ENCODE measurements at places on chromosomes 2 and 18.

- DNase-seq = no peak
Observed at GRCh38 chr2:217060516-217060915, 200.7 kb upstream of the TNP1 start.

- no peak for DNase-seq
Observed at GRCh38 chr18:60541661-60542060, 169.1 kb upstream of the MC4R start.

DNA sequence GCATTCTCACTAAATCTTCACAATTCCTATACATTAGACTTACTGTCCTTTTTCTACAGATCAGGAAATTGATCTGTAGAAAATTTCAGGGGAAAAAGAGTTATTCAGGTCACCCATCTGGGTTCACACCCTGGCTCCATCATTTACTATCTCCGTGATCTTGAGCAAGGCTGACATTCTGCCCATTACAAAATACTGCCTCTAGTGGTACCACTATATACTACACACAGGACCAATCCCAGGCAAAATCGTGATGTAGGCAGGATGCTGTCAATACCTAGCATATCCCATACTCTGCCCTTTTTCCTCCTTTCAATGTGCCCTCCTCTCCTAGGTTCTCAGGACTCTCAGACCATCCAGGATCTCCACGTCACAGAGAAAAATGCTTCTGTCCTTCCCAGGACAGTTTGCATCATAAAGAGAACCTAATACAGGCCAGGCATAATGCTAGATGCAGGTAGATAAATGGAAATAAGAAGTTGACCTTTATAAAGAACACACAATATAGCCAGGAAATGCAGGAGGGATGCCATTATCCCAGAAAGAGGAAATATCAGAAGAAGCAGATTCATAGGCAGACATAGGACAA, 101.9 kb downstream of the CDH20 start:
- DNase-seq = no peak

GRCh38 chr2:26591619-26592505, 49.3 kb downstream of the CIB4 start:
- peak; percentile 82 for DNase-seq

DNA sequence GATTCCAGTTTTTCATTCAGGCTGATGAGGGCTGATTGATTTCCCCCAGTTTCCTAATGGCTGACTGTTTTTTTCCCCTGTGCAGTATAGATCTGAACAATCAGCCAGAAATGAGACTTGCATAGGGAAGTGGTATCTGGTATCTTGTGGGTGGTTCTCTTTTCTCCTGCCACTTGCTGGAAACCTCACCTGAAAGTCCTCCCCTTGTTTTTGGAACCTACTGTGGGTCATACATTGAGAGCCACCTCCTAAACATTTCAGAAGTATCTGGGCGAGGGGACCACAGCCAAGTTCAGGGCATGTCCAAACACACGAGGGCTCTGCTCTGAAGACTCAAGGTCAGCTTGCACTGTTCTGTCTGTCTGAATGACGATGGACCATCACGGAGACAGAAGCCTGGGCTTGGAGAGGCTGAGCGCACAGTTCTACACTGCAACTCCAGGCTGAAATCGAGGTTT, 19.3 kb downstream of the ALPK2 start:
- no peak for DNase-seq

DNA sequence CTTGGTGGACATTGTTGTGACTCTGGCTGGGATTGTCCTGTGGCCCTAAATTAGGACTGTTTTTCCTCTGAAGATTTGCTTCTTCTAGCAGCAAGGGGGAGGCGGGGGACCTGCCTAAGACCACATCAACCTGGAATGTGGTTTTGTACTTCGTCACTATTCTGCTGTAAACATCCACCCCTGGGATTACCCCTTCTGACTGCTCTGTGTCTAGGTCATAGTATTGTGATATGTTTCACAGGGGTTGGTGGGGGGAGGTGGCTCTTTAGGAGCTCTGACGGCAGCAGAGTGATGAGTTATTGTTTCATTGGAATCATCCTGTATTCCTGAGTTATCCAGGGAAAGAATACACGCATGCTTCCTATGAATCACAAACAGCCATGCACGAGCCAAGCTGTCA, 226.4 kb upstream of the MYT1L start:
- DNase-seq = no peak

DNA sequence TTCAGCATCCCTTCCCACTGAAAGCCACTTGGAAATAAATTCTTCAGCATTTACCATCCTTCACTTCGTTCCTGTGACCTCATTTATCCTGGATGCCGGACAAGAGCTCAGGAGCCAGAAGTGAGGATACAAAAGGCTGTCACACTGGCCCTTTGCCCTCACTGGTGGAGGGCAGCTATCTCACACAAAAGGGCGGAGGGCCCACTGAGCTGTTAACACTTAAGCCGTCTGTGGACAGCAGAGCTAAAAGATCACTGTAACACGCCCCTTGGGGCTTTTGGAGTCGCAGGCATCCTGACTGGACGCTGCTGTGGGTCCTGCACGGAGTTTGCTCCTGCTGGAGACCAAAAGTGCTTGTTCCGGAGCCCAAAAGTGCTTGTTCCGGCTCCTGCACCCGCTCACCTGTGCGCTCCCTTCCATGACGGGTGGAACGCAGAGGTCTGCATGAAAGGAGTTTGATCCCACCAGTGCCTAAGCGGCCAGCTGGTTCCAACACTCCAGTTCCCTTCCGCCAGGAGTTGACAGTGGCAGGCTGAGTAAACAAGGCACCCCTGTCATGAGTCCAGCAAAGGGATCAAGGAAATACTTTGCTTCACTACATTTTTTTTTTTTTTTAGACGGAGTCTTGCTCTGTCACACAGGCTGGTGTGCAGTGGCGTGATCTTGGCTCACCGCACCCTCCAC, 572.0 kb upstream of the LINC00305 start:
- no peak for DNase-seq

DNA sequence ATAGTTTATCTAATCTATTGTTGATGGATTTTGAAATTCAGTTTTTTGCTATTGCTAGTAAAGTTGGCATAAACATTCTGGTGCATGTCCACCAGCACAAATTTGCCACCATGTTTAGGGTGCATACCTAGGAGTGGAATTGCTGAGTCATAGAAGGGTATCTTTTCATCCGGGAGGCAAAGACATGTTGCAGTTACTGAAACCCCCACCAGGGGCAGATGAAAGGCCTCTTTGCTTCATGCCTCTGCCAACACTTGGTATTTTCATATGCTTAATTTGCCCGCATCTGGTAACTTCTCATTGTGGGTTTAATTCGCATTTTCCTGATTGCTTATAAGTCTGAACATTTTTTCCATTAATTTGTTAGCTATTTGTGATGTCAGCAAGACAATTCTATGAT, 8.2 kb downstream of the DCC start:
- DNase-seq = no peak

- DNase-seq = no peak
Observed at GRCh38 chr2:157760949-157761348, 115.2 kb downstream of the ACVR1 start.

DNA sequence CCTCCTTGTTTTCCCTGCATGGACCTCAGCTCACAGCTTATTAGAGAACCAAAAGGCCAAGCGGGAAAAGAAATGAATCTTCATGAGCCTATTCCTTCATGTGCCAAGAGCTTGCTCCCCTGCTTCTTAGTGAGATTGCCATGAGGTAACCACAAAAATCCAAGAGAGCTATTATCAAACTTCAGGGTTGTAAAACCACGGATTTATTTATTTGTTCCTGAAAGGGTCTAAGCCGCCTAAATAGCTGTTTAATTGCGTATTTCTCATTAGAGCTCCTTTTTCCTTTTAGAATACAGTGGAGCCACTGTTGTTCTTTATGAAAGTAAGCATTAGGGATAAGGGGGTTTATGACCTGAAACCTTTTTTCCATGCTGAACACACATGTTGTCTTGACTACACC, 58.0 kb downstream of the SRD5A2 start:
- no peak for DNase-seq

DNA sequence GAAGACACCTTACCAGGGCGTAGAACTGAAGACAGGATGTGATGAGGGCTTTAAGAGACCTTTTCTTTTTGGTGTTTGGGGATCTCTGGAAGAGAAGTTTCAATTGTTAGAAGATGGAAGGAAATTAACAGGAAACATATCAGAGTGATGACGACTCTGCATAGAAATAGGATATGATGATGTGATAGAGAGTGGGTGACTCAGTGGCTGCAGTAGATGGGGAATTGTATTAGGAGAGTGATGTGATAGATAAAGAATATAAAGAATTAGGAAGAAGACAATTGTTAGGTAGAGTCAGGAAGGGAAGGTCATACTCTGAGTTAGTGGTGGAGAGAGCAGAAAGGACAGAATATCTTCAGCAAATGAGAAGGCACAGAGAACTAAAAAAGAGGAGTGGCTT, 593.9 kb downstream of the NYAP2 start:
- no peak for DNase-seq

DNA sequence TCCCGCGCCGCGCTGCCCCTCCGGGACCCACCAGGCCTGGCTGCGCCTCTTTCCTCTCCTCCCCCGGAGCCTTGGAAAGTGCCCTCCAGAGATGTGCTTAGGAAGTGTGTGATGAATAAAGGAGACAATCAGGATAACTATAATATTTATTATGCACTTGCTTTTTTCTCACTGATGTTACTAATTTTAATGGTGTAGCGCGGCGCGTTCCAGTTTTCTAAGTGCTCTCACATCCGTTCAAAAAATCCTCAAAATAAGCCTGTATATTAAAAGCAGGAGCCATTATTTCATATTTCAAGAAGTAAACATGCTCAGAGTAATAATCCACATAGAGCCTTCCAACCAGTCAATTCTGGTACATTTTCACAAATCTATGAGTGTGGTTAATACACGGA, 941 bp upstream of the MPPE1 start:
- DNase-seq = no peak

- no peak for DNase-seq
Observed at GRCh38 chr18:50298443-50299284, 11.2 kb upstream of the CXXC1 start.

DNA sequence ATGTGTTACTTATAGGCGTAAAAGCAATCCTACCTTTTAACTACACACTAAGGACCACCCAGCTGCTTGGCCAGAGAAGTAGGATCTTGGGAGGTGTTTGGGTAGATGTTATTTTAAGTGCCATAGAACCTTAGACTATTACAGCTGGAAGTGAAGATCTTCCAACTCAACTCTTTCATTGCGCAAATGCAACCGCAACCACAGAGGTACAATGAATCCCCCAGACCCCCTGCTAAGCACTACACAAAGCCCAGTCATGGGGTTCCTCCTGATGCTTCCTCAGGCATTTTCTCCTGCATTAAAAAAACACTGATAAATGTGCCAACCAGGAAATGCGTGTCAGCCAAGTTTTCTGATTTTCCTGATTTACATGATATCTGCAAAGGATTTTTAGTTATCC, 246.0 kb downstream of the LRRTM1 start:
- DNase-seq = no peak

GRCh38 chr18:66103550-66103949, 352.7 kb downstream of the CDH7 start:
- no peak for DNase-seq

DNA sequence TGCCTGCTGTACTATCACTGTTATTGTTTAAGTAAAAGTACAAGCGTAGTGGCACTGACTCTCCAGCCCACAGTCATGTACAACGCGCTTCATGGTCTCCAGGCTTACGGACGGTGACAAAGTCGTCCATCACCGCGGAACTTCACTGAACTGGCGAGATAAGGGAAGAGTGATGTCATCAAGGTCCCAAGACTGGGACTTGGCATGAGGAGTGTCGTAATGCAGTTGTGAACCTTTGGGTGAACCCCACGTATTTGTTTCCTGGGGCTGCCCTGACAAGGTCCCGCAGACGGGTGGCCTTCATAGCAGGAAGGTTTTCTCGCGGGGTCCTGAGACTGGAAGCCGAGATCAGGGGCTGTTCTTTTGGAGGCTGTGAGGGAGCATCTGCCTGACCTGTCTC, 17.3 kb downstream of the NFATC1 start:
- no peak for DNase-seq

- DNase-seq = no peak
Observed at GRCh38 chr2:137155356-137156104, 390.2 kb downstream of the THSD7B start.

GRCh38 chr2:23670245-23670592, 256.7 kb downstream of the ATAD2B start:
- no peak for DNase-seq

DNA sequence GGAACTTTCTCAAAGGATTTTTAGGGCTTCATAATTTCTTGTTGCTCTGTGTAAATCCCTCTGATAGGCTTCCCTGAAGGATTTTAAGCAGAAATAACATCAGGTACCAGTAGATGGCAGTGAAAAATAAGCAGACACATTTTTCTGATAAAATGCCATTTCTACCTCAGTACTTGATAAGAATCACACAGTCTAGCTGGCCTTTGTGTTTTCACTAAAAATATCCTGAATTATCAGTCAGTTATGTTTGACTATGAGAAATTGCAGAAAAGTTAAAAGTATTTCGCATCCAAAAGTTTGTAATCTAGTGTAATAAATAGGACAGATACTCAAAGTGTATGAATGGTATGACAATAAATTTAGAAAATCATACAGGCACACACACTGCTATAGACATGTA, 68.7 kb downstream of the DNAJC10 start:
- DNase-seq = no peak

DNA sequence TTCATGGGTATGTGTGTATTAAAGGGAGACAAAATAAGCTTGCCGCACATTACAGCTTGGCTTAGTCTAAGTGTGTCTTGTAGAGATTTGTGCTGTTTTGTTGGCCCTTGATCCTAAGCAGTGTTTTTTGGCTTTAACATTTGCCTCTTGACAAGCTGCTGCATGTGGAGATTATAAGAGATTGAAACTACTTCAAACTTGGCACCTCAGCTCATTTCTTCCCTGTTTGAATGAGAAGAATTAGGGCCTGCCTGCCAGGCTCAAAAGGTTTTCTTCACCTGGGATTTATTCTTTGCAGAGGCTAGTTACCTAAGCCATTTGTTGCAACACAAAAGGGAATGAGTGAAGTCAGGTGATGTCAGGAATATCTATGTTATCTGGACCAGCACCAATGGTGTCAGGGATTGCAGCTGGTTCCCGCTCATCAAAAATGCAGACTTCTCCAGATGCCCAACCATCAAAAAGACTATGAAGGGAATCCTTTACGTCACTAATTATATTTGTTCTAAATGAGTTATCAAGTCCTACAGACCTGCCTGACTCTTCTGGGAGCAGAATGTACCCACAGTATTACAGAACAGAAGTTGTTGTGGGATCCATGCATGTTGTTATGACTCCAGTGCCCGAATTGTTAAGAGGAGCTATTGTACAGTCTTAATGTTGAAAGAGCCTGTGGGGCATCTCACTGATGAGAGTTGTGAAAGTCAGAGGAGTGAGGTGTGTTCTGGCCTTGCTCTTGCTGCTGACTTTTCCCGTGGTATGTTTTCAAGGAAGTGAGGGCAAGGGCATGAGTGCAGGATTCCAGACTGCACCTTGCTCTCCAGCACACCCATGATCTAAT, 31.0 kb downstream of the ABCA12 start:
- DNase-seq = no peak

- DNase-seq = no peak
Observed at GRCh38 chr2:48886919-48887318, 131.4 kb upstream of the LHCGR start.
